ENCODE measurements at places on chromosomes 16 and 17. TPM values are rescaled to one million over a fixed set of nuclear protein-coding genes. Genes with fewer than 3 reads are reported as not detected.

CSH1 gene
- not detected for total RNA-seq

OR1A1 gene
- total RNA-seq: not detected

HOXB8 gene
- total RNA-seq: not detected

KRTAP4-3 gene
- not detected for total RNA-seq

ZNF688 gene
- 12.1 TPM for total RNA-seq

CMTM2 gene
- 1.3 TPM for total RNA-seq

UNC45B gene
- 259 TPM for total RNA-seq

SLC13A5 gene
- total RNA-seq: 0.11 TPM
